ENCODE measurements at places on chromosomes 11 and 22. TPM values are rescaled to one million over a fixed set of nuclear protein-coding genes. Genes with fewer than 3 reads are reported as not detected.

DNA sequence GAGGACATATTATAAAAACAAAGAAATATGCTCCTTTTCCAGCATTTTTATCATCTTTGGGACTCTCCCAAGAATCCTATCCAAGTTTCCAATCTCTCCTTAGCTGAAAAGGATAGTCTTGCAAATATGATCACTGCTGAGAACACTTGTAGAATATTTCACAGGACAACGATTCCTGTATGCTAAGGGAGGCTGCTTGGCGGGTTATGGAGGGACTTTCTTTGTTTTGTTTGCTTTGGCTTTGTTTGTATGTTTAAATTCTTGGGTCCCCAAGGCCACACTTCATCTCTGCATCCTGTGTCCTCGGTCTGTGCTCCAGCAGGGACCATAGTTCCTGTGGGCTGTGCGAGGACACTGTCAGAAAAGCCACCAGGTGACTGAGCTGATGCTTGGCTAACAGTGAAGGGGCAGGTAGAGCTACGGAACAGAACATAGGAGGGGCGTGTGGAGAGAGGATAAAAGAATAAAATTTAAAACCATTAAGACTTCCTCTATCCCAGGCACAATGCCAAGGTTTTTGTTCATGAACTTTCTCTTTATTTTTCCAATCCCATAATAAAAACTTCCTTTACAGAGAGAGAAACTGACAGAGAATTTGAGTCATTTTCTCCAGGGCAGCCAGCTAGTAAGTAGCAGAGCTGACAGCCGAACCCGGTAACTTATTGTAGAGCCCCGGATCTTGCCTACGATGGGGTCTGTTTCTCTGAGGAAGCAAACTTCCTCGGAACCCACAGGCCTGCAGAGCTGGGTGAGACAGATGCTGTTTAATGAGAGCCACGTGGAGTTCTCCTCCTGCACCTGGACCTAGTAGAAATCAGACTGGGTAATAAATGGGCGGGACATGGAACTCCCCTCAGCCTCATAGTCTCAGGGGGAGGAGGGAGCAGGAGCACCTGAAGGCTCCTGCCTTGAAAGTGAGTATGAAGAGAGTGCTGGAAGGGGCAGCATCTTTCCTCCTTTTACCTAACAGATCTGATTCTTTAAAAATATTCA lies at the start of gene IZUMO1R:
Gene IZUMO1R (plus strand): TSS at position 615 of the 993 bp plus-strand sequence. CDS start 1,057 bp downstream, outside the sequence.
- H3K36me3 ChIP-seq: no peaks in the 10 kb centered on the region
- no peak within 1 kb of the TSS for H3K27ac ChIP-seq
- no peak within 1 kb of the TSS for H3K4me3 ChIP-seq
- no peak for DNase-seq
- no peaks in the 10 kb centered on the region for H3K27me3 ChIP-seq

GRCh38 chr22:43504068-43504467 lies 92.3 kb downstream of the MPPED1 start:
- no peak overlapping the region for H3K27ac ChIP-seq
- DNase-seq: no peak
- no peaks in the 10 kb centered on the region for H3K36me3 ChIP-seq
- no peak overlapping the region for H3K4me3 ChIP-seq
- no peaks in the 10 kb centered on the region for H3K4me1 ChIP-seq
- no peaks in the 10 kb centered on the region for H3K27me3 ChIP-seq

GRCh38 chr11:74321487-74322188 lies 10.2 kb upstream of the P4HA3 start:
- no peak for DNase-seq
- H3K27me3 ChIP-seq: no peaks in the 10 kb centered on the region
- no peak overlapping the region for H3K4me3 ChIP-seq
- no peaks in the 10 kb centered on the region for H3K36me3 ChIP-seq
- no peak overlapping the region for H3K27ac ChIP-seq
- no peaks in the 10 kb centered on the region for H3K4me1 ChIP-seq

DNA sequence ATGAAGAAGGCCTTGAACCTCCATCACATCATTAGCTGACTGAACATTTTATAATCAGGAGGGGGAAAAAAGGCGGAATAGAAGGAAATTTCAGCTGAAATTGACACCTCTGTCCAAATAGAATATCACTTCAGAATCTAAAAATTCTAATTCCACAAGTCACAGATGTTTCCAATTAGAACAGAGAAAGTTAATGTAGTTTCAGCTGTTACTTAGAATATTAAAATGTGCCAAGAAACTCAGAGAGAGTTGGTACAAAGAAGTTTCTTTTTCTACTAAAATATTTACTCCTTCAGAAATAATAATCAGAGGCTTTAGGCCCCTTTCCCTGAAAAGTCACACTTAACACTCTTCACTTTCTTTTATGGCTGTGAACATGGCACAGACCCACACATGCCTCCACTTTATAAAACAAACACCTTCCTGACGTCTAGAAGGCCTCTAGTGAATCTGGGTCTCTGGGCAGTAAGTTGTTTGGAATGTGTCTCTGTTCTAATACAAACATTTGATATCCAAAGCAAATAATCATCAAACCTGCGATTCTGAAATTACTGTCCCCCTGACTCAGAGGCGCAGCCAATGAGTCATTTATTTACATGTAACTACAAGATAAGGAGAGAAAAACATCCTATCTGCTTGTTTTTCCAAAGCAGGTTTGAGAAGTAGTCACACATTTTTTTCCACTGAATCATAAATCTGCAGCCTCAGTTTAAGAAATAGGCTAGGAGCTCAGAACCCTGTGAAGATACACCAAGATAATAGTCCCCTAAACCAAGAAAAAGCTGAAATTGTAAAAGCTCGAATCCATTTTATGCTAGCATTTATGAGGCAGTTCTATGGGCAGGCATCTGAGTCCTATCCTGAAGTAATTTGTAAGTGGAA lies 148.4 kb downstream of the ME3 start:
- no peak for DNase-seq
- no peak overlapping the region for H3K4me3 ChIP-seq
- no peak overlapping the region for H3K27ac ChIP-seq
- H3K27me3 ChIP-seq: no peaks in the 10 kb centered on the region
- H3K36me3 ChIP-seq: no peaks in the 10 kb centered on the region

DNA sequence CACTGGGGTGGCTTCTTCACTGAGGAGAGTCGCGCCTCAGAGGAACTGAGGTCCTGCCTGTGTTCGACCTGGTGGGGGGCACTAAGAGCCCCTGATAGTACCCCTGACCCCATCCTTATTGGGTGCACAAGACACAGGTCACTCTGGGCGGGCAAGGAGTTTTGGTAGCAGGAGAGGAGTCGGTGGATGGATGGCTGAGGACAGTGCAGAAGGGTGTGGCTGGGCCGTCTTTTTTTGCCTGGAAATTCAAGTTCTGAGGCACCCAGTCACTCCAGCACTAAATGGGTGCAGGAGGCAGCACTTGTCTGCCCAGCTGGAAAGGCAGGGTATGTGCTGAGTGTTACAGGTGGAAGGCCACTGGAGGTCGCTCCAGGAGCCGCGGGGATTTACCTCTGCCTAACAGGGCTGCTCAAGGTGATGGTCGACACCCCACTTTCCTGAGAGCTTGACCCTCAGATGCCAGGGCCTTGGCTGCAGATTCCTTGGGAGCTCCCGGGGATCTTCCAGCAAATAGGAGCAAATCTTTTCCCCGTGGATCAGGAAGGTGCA lies 960 bp downstream of the TSSC4 start:
- no peak overlapping the region for H3K27ac ChIP-seq
- no peaks in the 10 kb centered on the region for H3K27me3 ChIP-seq
- peaks cover 21% of the 10 kb centered on the region for H3K36me3 ChIP-seq
- peaks cover 17% of the 10 kb centered on the region for H3K4me1 ChIP-seq
- H3K4me3 ChIP-seq: peak overlapping the region; percentile 97
- DNase-seq: no peak

- no peaks in the 10 kb centered on the region for H3K36me3 ChIP-seq
- H3K27ac ChIP-seq: no peak overlapping the region
- DNase-seq: no peak
- no peak overlapping the region for H3K4me3 ChIP-seq
These were observed 91.7 kb downstream of the WNT7B start for GRCh38 chr22:45885171-45885840.

- no peaks in the 10 kb centered on the region for H3K36me3 ChIP-seq
- DNase-seq: no peak
- H3K27me3 ChIP-seq: no peaks in the 10 kb centered on the region
- peaks cover 3% of the 10 kb centered on the region for H3K4me1 ChIP-seq
These were observed 78.9 kb upstream of the CRYBB3 start for GRCh38 chr22:25120761-25121212.

DNA sequence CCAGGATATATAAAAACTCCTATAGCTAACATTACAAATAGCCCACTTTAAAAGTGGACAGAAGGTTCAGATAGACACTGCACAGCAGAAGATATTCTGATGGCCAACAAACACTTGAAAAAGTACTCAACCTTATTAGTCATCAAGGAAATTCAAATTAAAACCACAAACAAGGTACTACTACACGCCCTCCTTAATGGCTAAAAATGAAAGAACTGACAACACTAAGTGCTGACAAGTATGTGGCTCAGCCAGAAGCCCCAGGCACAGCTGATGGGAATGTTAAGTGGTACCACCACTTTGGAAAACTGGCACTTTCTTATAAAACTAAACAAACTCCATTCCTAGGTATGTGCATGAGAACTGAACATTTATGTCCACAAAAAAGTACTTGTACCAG lies 320.1 kb downstream of the TBC1D22A start:
- H3K27me3 ChIP-seq: no peaks in the 10 kb centered on the region
- no peak overlapping the region for H3K4me3 ChIP-seq
- no peak for DNase-seq

DNA sequence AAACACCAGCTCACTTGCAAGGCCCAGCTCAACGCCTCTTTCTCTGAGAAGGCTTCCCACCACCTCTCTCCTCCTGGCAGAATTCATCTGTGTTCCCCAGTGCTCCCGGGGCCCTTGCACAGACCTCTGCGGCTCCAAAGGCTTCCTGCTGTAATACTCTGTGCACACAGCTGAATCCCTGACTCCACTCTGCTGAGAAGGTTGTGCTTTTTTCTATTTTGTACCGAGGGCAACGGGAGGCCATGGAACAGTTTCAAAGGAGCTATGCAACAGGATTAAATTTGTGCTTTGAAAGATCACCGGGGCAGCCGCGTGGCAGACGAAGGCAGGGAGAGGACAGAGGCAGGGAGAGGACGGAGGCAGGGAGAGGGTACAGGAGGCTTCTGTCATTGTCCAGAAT lies 49.2 kb upstream of the SYT7 start:
- no peak for DNase-seq
- H3K36me3 ChIP-seq: no peaks in the 10 kb centered on the region
- no peaks in the 10 kb centered on the region for H3K27me3 ChIP-seq
- peaks cover 5% of the 10 kb centered on the region for H3K4me1 ChIP-seq
- H3K4me3 ChIP-seq: no peak overlapping the region

- H3K27me3 ChIP-seq: no peaks in the 10 kb centered on the region
- no peak overlapping the region for H3K4me3 ChIP-seq
- no peak overlapping the region for H3K27ac ChIP-seq
These were observed 142.9 kb downstream of the CCDC81 start for GRCh38 chr11:86517557-86517956.

DNA sequence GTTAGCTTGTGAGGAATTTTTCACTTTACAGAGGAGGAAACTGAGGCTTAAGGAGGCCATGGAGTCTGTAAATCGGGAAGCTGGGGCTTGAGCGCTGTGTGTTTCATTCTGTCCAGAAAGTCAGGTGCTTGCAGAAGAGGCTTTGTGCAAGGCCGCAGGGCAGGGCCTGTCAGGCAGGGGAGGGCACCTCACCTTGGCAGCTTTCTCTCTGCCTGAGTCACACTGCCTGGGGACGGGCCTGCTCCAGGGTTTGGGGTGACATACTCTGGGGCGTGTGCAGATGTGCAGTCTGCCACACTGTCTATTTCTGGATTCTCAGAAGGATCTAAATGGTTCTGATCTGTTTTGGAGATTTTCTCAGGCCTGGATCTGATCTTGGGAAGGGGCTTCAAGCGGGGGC lies 8.4 kb downstream of the INCENP start:
- DNase-seq: no peak
- no peaks in the 10 kb centered on the region for H3K4me1 ChIP-seq
- H3K27me3 ChIP-seq: no peaks in the 10 kb centered on the region
- H3K27ac ChIP-seq: no peak overlapping the region
- peaks cover 33% of the 10 kb centered on the region for H3K36me3 ChIP-seq

- no peak for DNase-seq
- H3K27ac ChIP-seq: no peak overlapping the region
- no peaks in the 10 kb centered on the region for H3K27me3 ChIP-seq
- no peak overlapping the region for H3K4me3 ChIP-seq
These were observed 41.1 kb downstream of the OTOG start for GRCh38 chr11:17588166-17588565.

DNA sequence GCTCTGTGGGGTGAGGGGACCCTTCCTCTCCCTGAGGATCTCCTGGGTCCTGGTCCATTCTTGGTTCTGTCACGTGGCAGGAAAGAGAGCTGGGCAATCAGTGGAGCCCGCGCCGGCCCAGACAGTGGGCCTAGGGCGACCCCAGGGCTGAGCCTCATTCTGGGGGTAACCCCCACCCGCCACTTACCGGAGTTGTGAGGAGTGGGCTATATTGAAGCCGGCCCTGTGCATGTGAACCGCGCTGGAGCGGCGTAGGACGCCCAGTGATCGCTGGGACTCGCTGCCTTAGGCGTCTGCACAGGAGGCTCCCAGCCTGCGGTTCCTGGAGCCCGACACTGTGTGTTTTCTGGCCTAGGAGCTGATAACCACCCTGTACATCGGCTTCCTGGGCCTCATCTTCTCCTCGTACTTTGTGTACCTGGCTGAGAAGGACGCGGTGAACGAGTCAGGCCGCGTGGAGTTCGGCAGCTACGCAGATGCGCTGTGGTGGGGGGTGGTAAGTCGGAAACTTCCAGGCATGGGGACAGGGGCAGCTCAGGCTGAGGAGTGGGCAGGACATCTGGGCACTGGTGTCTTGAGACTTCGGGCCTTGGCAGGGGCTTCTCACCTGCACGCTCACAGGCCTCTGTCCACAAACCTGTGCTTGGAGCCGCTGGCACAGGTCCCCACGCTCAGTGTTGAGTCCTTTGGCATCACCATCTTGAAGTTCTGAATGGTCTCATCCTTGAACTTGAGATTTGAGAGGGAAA lies 127.1 kb downstream of the KCNQ1OT1 start:
- H3K36me3 ChIP-seq: no peaks in the 10 kb centered on the region
- no peak overlapping the region for H3K27ac ChIP-seq
- H3K4me1 ChIP-seq: no peaks in the 10 kb centered on the region
- H3K27me3 ChIP-seq: peaks cover 40% of the 10 kb centered on the region
- no peak overlapping the region for H3K4me3 ChIP-seq
- DNase-seq: no peak

DNA sequence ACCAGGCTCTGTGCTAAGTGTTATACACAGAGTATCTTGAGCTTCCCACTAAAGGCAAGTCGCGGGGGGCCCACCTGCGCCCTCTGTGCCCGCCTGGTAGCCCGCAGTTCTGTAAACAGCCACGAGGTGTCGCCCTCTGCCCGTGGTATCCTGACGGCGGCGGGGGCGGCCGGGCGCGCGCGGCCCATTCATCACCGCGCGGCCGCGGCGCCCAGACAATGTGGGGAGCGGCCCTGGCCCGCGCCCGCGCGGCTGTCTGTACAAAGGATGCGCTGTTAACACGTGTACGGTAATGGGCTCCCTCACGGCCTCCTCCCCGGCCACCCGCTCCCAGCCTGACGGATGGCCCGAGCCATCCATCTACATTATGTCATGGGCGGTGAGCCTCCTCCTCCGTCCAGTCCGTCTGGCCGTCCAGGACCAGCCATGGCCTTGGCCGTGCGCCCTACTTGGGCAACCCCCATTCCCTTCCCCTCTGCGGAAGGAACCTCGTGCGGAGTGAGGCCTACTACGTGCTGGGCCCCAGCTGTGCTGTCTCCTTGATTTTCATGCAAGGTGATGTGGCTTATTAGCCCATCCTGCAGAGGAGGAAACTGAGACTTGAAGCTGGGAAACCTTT lies 99.4 kb downstream of the MIAT start:
- DNase-seq: no peak
- H3K27ac ChIP-seq: no peak overlapping the region
- H3K36me3 ChIP-seq: no peaks in the 10 kb centered on the region
- no peaks in the 10 kb centered on the region for H3K27me3 ChIP-seq
- peak overlapping the region; percentile 52 for H3K4me3 ChIP-seq

NCR3LG1 gene
- 1.7 TPM for total RNA-seq

ZBED5 gene
- total RNA-seq: 48.7 TPM

CCDC88B gene
- 11.2 TPM for total RNA-seq

CHST1 gene
- 3.8 TPM for total RNA-seq

OR51B2 gene
- total RNA-seq: not detected

Data from H1 (cell line).